Left renal pelvis (tissue), 4 donors: ENCODE measurements at places on chromosomes 7 and 10. TPM values are rescaled to one million over a fixed set of nuclear protein-coding genes. Genes with fewer than 3 reads are reported as not detected.

DNA sequence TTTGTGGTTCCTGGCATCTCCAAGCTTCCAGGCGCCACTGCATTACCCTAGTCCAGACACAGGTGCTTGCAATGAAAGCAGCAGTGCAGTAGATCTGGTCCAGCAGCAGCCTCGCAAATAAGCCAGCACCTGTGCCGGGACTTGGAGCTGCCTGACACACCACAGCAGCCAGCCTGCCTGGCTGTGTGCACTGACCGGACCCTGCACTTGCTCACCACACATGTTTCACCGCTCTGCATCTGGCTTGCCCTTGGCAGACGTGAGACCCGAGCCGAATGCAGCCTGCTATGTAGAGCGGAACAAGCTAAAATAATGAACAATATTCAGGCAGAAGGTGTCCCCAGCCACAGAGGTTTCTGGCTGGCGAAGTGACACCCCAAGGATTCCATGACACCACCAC lies 123.6 kb upstream of the POM121L12 start:
- DNase-seq: no peak

HOXA4 gene
- 23.2 TPM for polyA plus RNA-seq

DNA sequence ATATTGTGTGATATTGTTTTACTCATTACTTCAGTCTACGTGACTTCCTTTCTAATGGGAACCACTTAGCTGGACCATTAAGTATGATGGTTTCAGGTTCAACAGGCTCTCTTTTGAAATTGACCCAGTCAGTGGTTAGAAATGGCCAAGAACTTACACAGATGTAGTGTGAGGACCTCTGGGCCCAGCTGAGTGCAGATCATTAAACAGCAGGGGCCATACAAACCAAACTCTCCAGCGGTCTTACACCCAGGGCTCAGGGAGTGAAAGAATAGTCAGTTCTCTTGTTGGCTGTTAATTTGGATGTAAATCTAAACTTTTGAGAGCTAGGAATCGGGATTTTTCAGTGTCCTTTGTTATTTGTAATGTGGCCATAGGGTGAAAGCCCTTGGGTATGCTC lies 107.3 kb downstream of the CELF2 start:
- no peak for DNase-seq

GRCh38 chr7:117312593-117313580 lies 10.0 kb downstream of the WNT2 start:
- DNase-seq: no peak

NXPH1 gene
- 1.6 TPM for polyA plus RNA-seq

DNA sequence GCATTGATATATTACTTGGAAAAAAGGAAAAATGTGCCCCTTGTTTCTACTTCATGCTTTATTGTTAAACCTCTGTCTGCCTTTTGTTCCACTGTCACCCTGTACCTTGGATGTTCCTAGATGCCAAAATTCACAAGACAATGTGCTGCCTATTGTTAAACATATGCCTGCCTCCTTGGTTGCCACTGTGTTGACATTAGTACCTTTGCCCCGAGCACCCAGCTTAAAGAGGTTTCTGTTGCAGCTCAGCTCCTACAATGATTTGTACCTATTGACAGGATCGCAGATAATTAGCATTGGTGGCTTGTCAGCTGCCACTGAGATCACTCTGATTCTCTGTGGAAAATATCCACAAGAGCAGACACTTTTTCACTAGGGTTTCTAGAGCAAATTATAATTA lies 188.0 kb downstream of the KCND2 start:
- DNase-seq: no peak

- DNase-seq: no peak
Measured at GRCh38 chr7:130426564-130426963, 14.3 kb downstream of the CEP41 start.

DNA sequence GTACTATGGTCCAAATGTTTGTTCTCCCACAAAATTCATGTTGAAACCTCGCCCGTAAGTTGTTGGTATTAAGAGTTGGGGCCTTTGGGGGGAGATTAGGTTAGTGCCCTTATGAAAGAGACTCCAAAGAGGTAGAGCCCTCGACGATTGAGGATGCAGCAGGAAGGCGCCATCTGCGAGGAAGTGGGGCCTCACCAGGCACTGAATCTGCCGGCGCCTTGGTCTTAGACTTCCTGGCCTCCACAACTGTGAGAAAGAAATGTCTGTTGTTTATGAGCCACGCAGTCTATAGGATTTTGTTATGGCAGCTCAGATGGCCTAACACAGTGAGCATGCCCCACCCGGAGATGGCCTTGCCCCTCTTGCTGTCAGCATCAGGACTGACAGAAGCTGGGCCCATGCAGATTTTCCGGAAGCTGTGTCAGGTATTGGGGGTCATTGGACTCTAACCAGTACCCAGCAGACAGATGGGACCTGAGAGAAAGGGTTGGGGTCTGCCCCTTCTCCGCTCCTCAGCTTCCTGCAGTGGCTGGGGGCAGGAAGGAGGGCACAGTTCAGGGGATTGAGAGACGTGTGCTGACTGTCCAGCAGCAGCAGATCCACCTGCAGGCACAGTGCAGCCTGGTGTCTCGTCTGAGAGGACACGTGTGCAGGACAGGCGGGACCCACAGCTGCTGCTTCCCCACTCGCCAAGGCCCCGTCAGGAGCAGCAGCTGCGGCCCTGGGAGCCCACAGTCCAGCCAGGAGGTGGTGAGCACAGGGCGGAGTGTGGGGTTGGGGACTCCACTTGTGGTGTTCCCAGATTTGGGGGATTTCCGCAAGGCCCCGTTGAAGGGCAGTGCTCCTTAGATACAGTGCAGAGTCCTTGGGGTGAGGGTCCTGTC lies 47.8 kb downstream of the MGMT start:
- no peak for DNase-seq

GRCh38 chr10:114879541-114880158 lies 58.1 kb downstream of the FHIP2A start:
- no peak for DNase-seq

GRCh38 chr10:14995964-14996565 lies 36.9 kb downstream of the MEIG1 start:
- DNase-seq: no peak

- no peak for DNase-seq
Measured at GRCh38 chr7:66146701-66147100, 32.1 kb downstream of the CRCP start.

GRCh38 chr10:126972635-126973414 lies 67.6 kb downstream of the DOCK1 start:
- DNase-seq: peak; percentile 78

IL2RA gene
- polyA plus RNA-seq: not detected

DNA sequence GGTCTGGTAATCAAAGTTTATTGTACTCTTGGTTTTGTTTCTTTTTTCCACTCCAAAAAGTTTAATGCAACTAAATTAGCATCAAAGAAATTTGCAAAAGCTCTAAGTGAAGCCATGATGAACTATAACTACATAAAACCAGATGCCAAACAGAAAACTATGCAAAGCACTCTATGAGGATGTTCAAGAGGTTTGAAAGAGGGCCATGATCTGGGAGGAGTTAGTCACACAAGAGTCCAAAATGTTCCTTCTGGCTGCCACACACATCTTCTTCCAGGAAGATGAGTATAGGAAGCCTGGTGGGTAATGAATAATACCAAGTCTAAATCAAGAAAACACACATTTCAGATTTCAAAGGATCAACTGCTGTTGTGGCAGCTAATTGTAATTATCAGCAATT lies 28.4 kb downstream of the GLI3 start:
- DNase-seq: no peak

UPK3BL2 gene
- 10.8 TPM for polyA plus RNA-seq

GRCh38 chr7:46007990-46008643 lies 87.0 kb upstream of the IGFBP3 start:
- no peak for DNase-seq
